T-cell (primary cell): ENCODE measurements at places on chromosomes 2 and 18. TPM values are rescaled to one million over a fixed set of nuclear protein-coding genes. Genes with fewer than 3 reads are reported as not detected.

GRCh38 chr18:62017618-62018017 is 124.8 kb upstream of the RNF152 start:
- H3K36me3 ChIP-seq = no peaks in the 10 kb centered on the region
- peaks cover 2% of the 10 kb centered on the region for H3K27me3 ChIP-seq
- no peak overlapping the region for H3K27ac ChIP-seq
- no peak overlapping the region for H3K4me3 ChIP-seq
- DNase-seq = no peak

Gene SLC23A3
- total RNA-seq = 0.85 TPM

GRCh38 chr2:163878718-163879117 is 142.9 kb upstream of the FIGN start:
- no peaks in the 10 kb centered on the region for H3K4me1 ChIP-seq
- DNase-seq = no peak
- H3K27ac ChIP-seq = no peak overlapping the region

DNA sequence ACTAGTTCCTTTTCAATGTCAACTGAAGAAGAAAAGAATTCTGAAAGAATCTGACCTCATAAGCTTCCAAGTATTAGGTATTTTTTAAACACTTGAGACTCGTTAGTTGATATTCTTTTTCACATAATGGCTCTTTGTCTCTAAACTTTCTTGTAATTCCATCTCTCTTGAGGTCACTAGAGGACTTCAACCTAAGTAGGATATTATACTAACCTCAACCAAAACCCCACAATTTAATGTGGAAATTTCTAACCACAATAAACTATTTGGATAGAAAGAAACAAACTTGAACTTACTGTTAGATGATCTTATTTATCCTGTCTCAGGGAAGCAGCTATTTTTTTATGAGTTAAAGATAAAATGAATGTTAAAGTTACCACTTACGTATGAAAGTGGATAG is 206.9 kb upstream of the FSIP2 start:
- no peak for DNase-seq
- no peak overlapping the region for H3K27ac ChIP-seq
- H3K4me3 ChIP-seq = no peak overlapping the region

DNA sequence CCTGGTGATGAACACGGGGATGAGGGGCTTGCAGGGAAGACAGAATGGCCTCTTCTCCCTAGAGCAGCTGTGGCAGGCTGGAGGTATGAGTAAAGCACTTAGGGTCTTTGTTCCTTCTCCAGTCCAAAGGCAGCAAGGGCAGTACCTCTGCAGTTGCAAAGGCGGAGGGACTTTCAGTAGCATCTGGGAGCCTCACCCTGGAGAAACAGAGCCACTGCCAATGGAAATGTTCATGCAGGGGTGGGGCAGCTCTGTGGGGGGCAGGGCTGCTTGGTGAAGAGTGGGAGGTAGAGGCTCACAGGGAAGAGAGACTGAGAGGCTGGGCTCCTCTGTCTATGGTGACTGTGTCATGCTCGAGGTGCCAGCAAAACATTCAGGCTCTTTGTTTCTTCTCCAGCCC is 344.1 kb upstream of the CHAC2 start:
- peaks cover 7% of the 10 kb centered on the region for H3K27me3 ChIP-seq
- no peak overlapping the region for H3K27ac ChIP-seq
- H3K4me3 ChIP-seq = no peak overlapping the region
- H3K4me1 ChIP-seq = no peaks in the 10 kb centered on the region
- no peaks in the 10 kb centered on the region for H3K36me3 ChIP-seq
- DNase-seq = no peak

- H3K4me3 ChIP-seq = no peak overlapping the region
- H3K4me1 ChIP-seq = peaks cover 12% of the 10 kb centered on the region
- H3K27ac ChIP-seq = no peak overlapping the region
- H3K27me3 ChIP-seq = no peaks in the 10 kb centered on the region
- DNase-seq = no peak
Measured at GRCh38 chr18:49048396-49049020, 97.7 kb upstream of the SMAD7 start.

Gene LYG2
- total RNA-seq = not detected

- no peaks in the 10 kb centered on the region for H3K4me1 ChIP-seq
- no peak for DNase-seq
- no peak overlapping the region for H3K27ac ChIP-seq
Measured at GRCh38 chr18:75582406-75582821, 154.9 kb upstream of the SMIM21 start.

DNA sequence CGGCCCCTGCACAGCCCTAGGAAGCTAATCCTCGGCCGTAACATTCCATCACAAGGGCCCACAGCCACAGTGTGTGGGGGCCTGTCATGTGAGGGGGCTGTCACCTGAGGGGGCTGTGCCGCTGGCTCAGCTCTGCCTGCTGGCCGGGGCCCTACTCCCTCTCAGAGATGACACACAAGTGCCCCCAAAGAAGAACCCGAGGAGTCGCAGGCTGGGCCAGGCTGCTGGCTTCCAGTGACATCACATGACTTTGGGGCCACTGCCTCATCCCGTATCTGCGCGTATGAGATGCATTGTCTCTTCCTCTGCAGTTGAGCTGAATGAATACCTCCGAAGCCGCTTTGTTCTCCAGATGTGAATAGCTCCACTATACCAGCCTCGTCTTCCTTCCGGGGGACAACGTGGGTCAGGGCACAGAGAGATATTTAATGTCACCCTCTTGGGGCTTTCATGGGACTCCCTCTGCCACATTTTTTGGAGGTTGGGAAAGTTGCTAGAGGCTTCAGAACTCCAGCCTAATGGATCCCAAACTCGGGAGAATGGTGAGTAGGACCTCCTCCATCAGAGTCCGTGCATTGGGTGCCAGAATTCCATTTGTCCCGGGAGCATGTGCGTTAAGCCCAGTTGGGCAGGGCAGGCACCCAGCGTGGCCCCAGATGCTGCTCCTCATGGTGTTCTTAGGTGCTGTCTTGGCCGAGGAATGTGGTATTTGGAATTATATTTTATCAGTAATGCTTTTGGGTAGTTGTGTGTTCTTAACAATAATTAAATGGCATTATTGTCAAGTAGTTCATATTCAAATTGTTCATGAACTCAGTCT is at the start of gene CNDP1:
Gene CNDP1 (plus strand): TSS at position 351 of the 820 bp plus-strand sequence. CDS start 168 bp downstream, at position 519.
- no peak for DNase-seq
- H3K4me1 ChIP-seq = no peaks in the 10 kb centered on the region
- no peak within 1 kb of the TSS for H3K4me3 ChIP-seq

- H3K27me3 ChIP-seq = no peaks in the 10 kb centered on the region
- DNase-seq = no peak
- H3K4me1 ChIP-seq = no peaks in the 10 kb centered on the region
- H3K4me3 ChIP-seq = no peak overlapping the region
- no peaks in the 10 kb centered on the region for H3K36me3 ChIP-seq
Measured at GRCh38 chr2:185477452-185477851, 261.2 kb upstream of the FSIP2 start.

Gene ATP6V1B1
- not detected for total RNA-seq
